Fibroblast of mammary gland (primary cell): ENCODE measurements at places on chromosomes 6 and 20.

GRCh38 chr20:51541189-51542032 lies 1.1 kb downstream of the NFATC2 start:
- DNase-seq = peak; percentile 31

DNA sequence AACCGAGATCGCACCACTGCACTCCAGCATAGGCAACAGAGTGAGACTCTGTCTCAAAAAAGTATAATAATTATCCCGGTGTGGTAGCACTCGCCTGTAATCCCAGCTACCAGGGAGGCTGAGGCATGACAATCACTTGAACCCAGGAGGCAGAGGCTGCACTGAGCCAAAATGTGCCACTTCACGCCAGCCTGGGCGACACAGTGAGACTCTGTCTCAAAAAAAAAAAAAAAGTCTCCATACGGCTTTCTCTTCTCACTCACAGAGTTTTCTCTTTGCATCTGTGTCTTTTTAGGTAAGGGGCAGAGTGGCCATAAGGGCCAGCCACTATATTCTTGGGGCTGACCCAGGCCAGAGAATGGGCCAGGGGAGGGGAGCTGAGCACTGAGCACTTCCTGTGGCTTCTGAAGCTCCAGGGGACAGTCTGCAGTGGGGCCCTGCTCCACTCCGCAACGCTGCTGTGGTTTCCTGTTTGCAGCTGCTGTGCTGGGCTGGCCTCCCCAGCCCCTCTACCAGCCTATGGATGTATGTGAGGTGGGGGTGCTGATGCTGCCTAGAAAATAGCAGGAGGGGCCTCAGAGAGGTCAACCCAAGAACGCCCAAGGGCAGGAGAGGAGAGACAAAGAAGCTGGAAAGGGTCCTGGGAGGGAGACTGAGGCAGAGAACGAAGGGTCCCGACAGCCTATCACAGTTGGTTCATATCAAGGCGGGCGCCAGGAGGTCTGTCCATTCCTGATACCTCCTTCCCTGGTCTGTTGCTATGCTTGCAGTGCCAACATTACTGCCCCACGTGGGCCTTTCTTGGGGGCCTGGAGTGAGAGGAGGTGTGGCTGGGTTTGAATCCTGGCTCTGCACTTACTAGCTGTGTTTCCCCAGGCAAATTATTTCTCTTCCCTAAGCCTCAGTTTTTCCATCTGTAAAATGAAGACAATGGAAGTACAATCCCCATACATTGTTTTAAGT lies 16.0 kb downstream of the SLA2 start:
- DNase-seq = no peak

- DNase-seq = no peak
These were observed 340.5 kb upstream of the PRDM1 start for GRCh38 chr6:105745464-105746129.

DNA sequence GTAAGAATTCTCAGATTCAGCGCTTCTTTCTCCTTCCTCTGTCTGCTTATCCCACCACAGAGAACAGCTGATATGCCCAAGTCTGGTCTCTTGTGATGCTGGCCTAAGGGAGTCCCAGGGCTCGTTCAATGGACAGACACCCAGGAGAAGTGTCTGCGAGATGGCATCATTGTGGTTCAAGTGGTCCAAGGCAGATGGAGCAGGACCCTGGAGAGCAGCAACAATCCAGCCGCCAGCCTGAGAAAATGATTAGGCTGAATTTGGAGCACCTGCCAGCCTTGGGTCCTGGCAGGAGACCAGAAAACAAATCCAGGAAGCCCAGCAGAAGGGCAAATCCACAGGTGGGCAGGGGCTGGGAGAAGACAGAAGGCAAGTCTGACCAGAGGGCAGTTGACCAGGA lies 145.8 kb downstream of the PTPRT start:
- DNase-seq = no peak

DNA sequence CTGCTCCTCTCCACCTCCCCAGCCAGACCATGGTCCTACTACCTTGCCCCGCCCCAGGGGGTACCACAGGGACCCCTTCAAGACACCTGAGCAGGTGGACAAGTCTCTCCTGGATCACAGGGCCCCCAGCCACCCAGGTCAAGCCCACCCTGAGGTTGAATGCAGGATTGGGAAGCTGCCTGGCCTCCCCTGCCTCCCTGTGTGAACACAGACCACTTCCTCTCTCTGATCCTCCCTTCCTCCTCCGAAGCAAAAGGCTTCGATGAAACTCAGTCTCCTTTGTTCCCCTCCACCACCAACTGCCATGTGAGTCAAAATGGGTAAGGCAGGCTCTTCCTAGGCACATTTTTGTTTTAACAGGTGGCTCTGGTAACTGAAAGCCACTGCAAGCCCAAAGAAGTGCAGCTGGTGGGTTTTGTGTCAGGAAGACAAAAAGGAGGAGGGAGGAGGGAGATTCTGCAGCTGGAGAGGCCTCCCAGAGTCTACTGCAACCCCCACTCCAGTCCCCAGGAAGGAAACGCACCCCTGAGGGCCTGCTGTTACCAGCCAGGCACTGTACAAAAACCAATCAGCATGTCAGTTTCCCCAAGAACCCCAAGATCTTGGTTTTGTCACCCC lies 5.4 kb downstream of the ADA start:
- no peak for DNase-seq

DNA sequence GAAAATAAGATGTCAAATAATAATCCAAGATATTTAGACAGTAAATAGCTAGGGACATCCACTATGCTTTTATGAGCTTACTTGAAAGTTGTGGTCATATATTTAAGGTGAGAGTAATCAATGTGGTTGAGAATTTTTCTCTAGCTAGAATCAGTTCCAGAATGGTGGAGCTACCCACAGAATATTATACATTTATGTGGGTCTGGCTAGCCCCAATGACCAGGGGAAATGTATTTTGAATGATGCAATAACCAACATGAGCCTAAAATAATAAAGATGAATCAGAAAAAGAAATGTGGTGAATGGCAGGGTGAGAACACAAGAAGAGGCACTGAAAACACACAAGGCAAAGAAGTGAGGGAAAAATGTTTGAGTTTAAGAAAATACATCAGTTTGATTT lies 325.7 kb downstream of the TBC1D32 start:
- DNase-seq = peak; percentile 2

- no peak for DNase-seq
These were observed 51.0 kb upstream of the SENP6 start for GRCh38 chr6:75550544-75551167.

DNA sequence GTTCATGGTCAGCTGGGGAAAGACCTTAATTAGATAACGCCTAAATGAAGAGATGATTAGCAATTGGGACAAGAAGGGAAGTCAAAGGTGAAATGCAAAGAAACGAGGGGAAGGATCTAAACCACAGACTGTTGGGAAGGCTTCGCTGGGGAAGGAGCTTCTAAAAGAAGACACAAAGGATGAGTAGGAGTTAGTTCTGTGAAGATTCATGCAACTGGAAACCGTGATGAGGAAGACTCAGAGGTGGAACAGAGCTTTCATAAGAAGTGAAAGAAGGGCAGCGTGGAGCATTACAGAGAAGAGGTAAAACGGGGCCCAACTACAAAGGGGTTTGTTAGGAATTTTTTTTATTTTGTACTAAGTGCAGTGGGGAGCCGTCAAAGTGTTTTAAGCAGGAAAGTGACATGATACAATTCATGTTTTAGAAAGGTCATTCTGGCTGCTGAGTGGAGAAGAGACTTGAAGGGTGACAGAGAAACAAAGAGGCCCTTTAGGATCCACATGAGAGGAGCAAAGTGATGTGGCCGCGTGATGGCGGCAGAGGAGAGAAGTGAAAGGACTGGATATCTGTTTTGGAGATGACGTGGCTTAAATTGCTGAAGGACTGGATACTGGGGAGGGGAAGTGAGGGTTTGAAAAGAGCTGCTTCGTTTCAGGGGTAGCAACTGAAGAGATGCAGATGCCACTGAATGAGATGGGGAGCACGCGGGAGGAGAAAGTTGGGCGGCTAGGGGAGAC lies 33.6 kb downstream of the TTI1 start:
- no peak for DNase-seq

GRCh38 chr20:15011631-15012030 lies 674.2 kb upstream of the FLRT3 start:
- DNase-seq = no peak

GRCh38 chr6:91279740-91280493 lies 693.0 kb upstream of the MAP3K7 start:
- DNase-seq = no peak
